Stimulated activated naive B cell treated with anti-CD40 and anti-IgM and Interleukin-4, amounts not matched to agents 10 μg/mL and 1 μg/mL and 100 μg/mL, for 72 hours (primary cell): ENCODE measurements at places on chromosomes 4 and X.

GRCh38 chrX:11472381-11472780, 179.2 kb downstream of the AMELX start:
- no peak for DNase-seq

DNA sequence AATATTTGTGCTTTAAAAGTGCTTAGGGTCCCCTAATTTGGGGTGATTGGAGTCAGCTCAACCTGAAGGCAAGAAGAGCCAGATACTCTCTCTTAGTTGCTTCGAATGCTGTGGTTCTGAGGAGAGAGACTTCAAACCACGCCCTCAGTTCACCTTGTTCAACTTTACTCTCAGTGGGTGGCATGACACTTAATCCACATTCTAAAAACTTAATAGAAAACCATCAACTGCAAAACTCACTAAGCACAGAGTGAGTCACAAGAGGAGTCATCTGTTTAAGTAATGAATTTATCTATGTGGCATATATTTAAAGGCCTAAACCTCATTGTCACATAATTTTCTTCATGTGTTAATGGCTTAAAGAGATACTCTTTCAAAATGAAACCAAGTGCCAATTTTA, 99.5 kb upstream of the SLC4A4 start:
- DNase-seq = no peak

- no peak for DNase-seq
These were observed 1.0 kb downstream of the SCD5 start for GRCh38 chr4:82797405-82798111.

DNA sequence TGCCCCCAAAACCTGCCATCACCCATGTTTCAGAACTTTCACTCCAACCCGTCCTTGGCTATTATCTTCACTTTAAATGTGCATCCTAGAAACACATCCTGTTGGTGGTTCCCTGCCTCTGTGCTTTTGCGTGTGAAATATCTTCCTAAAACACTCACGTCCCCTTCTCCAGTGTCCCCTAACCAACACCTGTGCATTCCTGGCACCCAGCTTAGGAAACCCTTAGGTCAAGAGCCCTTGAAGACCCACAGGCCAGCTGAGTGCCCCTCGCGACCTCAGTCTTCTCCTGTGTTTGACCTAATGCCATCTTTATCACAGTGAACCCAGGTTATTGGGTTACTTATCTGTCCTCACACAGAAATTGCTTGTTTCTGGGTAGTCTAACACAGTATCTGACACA, 117.6 kb downstream of the STK32B start:
- no peak for DNase-seq

DNA sequence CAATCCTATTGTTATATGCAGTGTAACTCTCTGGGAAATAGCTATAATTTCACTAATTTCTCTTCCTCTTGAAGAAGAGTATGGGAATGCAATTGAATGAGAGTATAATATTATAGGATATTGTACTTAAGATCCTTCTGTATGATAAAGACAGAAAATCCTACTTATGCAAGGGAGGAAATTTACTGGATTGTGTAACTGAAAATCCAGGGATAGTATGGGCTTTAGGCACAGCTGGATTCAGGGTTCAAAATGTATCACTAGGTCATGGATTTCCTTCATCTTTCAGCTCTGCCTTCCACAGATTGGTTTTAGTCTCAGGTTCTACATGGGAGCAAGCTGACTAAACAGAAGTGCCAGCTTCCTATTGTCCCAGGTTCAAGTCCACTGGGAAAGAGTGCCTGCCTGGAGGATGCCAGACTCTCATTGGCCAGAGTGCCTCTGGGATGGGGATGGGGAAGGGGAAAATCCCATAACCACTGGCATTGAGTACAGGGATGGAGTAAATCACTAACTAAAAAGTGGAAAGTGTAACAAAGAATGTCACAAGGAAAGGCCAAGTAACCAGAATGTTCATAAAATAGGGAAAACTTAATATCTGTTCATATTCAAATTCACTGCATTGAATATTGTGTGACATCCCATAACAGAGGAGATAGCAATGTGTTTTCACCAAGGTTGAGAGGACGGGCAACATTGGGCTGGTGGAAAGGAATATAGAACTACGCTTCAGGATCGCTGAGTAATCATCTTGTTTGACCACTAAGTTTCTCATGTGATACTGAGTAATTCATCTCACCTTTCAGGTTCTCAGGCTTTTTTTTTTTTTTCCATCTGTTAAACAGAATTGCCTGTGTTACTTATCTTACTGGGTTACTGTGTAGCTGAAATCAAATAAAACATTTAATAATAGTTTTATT, 75.7 kb downstream of the ANXA3 start:
- no peak for DNase-seq

DNA sequence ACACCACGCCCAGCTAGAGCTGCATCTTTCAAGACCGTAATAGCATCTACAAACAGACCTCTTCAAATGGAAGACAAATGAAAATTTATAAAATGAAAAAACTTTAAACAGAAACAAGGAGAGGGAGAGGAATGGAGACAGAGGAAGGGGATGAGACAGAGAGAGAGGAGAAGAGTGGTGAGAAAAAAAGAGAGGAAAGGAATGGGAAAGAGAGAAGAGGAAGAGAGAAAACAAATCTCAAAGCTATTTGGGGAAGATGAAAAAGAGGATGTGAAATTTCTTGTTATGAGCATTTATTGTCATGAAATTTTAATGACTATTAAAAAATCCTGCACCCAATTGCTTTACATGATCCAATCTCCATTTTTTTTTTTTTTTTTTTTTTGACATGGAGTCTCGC, 726.9 kb downstream of the GRID2 start:
- no peak for DNase-seq

DNA sequence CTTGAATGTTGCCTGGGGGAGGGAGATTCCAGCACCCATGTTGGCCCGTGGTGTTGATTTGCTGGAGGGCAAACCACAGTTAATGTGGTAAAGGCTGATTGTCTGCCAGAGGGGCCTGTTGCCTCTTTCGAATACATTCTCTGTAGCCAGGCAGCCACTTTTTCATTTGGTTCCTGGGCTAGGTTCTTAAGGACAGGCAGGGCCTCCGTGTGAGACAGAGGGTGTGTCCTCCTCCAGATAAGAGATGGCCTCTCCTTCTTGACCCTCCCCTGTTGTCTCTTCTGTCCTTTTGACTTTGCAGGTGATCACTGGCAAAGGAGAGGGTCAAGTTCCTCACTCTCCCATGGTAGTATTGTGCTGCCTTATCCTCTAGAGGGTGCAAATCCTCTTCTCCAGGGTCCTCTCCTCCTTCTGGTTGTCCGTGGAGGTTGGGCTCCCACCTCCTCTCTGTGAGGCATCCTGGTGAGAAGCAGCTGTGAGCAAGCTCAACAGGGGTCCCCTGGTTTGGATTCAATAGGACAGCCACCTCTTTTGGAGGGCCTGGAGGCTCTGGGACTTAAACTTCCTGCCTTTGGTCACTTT, 44.9 kb downstream of the ZNF182 start:
- no peak for DNase-seq

DNA sequence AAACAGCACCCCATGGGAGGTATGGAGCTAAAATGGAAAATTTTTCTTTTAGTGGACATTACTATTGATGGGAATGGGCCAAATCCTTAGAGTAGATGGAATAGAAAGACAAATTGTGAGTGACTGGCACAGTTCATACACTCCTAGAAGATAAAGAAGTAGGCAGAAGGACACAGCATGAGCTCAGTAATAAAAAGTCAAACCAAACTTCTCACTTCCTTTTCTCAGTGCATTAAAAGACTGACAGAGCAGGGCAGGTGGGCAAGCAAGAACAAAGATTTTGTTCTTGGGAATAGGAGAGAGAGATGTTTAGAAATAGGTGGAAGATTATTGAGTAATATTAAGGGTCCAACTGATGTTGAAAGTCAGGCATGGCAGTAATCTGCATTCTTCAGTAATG, 132.5 kb downstream of the ATP10D start:
- DNase-seq = no peak

GRCh38 chr4:69650872-69651271, 2.2 kb downstream of the UGT2A1 start:
- no peak for DNase-seq

DNA sequence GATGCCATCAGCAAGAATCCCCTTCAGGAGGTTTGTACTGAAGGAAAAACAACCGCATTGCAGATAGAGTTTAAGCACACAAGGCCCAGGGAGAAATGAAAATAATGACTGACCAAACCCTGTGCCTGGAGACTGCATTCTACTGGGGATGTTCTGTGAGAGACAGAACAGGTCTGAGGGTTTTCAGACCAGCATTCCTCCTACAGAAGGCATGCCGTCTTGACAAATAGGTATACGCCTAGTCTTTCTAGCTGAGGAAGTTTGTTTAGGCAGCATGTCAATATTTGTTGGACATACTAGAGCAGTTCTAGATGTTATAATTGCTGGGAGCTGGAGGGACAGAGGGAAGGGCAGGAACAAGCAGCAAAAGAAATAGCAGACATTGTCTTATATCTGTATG, 68.4 kb upstream of the SCOC start:
- DNase-seq = no peak

DNA sequence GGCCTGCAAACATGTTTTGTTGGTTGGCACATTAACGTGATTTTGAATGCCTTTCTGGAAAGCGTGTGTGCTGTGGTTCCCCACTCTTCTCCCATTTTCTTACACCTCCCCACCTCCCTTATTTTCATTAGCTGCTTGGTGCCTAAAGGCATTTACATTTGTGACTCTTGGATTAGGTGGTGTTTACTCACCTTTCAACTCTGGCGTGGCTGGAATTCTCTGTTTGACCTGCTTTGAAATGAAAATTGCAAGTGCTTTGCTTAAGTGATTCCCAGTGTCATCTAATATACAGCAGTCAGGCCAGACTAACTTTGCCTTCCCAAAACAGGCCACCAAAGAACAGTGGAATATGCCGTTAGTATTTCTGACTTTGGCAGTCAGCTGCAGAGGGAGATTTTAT, 80.5 kb downstream of the NHSL2 start:
- no peak for DNase-seq

- no peak for DNase-seq
These were observed 33.3 kb upstream of the APLN start for GRCh38 chrX:129688097-129688496.
